ENCODE measurements at places on chromosomes 12 and 14.

DNA sequence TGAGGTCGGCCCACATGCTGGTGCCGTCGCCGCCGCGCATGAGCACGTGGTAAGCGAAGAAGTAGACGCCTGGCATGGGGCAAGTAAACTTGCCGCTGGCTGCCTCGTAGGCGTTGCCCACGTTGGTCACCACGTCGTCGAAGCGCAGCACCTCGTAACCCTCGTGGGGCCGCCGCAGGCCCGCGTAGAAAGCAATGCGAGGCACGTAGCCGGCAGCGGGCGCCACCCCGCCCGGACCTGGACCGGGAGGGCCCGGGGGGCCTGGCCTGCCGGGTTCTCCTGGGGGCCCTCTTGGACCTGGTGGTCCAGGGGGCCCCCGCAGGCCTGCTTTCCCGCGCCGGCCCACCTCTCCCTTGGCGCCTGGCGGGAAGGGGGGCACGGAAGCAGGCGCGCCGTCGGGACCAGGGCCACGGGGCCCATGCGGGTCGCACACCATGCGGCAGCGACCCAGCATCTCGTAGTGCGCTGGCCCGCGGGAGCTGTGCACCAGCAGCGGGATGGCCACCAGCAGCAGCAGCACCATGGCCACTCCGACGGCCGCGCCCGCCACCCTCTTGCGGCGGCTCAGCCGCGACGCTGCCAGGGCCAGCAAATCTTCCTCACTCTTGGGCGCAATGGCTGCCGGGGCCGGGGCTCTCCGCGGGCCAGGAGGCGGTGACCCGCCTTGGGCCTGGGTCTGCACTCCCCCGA, 888 bp downstream of the C1QL4 start:
- no peak for DNase-seq

DNA sequence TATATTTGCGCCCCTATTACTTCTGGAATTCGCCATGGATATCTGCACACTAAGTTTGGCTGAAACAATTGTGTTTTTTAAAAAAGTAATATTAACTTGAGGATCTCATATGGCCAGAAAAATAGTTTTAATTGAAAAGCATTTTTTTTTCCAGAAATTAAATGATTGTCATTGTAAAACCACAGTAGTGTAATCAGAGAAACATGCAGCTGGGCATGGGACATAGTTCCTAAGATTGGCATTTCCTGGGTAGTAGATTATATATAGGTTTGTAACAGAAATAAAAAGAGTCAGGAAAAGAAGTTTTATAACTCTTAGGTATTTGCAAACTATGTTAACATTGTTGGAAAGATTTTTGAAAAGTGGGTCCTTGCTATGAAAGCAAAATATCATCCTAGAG, 17.6 kb downstream of the SSPN start:
- DNase-seq: no peak

- no peak for DNase-seq
Measured at GRCh38 chr14:106058342-106058741, 532.0 kb downstream of the TMEM121 start.

DNA sequence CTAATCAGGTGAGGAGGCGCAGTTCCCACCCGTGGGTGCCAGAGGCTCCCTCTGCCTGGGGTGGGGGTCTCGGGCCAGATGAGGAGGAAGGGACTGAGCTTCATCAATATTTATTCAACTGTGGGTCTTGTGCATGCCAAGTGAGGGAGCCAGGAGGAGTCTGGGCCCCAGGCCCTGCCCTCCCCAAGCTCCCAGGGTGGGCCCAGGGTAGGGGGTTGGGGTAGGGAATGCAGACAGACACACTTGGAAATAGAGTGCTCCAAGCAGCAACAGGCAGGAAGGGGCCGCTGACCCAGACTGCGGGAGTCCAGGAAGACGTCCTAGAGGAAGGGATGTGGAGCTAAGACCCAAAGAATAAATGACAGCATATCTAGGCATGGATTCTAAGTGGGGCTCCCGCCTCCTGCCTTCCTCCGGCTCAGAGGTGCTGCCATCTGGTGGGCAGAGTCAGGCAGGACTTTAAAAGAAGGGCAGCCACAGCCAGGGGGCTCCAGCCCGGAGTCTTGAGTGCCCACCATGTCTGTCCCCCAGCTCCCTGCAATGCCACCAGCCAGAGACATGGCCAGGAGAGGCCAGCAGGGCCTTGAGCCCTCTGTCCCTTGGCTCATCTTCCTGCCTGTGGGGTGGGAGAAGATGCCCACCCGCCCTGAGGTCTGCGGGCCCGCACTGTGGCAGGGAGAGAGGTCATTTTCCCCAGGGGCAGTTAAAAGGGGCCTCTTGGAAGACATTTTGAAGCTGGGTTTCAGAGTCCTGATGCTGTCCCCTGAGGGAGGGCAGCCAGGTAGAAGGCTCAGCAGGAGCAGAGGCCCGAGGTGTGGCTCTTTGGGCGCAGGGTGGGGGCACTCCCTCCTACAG, 70.1 kb downstream of the PHETA1 start:
- DNase-seq: peak; percentile 28

- no peak for DNase-seq
Measured at GRCh38 chr12:21764950-21765349, 9.6 kb downstream of the KCNJ8 start.

- DNase-seq: no peak
Measured at GRCh38 chr14:100836941-100837804, 11.3 kb downstream of the MEG3 start.

- DNase-seq: no peak
Measured at GRCh38 chr14:92373336-92373735, 50.4 kb downstream of the SLC24A4 start.

GRCh38 chr14:22084393-22085281, 411.0 kb upstream of the OR4E1 start:
- DNase-seq: no peak

GRCh38 chr12:32887058-32887457, 9.5 kb downstream of the PKP2 start:
- DNase-seq: no peak

GRCh38 chr12:78795934-78796445, 68.6 kb upstream of the SYT1 start:
- DNase-seq: no peak

DNA sequence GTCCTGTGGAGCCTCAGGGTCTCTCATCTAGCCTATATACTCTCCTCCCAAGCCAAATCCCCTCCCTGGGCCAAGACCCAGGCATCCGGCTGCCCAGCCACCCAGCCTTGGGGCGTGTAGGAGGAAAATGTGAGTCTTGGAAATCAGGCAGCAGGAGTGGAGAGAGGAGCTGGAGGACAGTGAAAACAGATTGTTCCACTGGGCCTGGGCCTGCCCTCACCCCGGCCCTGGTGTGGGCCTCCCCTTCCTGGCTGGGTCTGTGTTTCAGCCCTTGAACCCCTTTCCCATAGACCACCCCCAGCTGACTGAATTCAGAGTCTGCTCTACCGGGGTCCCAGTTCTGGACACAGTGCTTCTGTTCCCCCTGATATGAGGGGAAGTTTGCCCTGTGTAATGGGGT, 6.7 kb downstream of the ITGA5 start:
- no peak for DNase-seq

DNA sequence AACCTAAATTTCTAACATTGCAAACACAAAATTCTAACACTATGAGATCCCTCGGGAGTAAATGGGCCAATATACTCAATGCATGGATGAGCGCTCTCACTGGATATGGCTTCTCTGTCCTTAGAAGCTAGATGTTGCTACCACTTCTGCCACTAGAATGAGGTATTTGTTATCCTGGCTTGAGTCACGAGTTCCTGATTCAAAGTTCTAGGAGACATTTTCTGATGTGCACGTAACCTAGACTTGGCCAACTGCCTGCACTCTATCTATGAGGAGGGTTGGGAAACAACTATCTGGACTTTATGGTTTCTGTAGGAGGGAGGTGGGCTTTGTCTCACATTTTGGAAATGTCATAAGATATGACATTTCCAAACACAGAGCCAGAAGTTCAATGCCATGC, 37.6 kb downstream of the FERMT2 start:
- no peak for DNase-seq

DNA sequence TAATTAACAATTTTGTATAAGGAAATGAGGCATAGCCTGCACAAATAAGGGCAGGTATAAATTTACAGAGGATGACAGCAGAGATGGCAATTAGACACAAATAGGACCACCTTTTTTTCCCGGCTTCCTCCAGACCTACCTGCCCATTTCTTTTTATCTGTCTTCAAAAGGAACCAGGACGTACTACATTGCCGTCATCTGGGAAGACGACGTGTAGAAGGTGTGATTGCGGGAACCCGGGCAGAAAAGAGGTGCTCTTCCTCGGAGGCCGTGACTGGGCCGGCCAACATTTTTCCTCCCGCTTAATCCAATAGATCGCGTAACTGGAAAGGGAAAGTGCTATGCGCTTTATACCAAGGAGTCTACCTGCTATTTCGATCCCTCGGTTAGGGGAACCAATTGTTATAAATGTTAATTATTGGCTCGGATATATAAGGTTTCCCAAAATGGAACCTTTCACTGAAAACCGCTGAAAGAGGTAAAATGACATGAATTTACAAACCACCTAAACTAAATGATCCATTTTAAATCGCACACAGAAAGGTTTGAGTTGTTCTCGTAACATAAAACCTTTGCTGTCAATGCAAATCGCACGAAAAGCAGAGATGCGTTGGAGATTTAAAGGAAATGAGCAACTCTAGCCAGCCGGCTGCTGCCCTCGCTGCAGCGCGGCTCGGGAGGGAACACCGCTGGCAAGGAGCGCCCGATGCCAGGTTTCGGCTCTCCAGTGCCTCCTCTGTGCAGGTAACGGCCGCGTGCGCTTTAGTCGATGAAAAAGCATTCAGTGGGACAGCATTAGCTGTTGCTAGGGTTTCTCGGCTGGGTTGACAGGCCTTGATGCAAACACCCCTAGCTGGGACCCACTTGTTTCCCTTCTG, 2.8 kb upstream of the SIX1 start:
- no peak for DNase-seq

- no peak for DNase-seq
Measured at GRCh38 chr14:24938593-24938992, 111.4 kb downstream of the STXBP6 start.

DNA sequence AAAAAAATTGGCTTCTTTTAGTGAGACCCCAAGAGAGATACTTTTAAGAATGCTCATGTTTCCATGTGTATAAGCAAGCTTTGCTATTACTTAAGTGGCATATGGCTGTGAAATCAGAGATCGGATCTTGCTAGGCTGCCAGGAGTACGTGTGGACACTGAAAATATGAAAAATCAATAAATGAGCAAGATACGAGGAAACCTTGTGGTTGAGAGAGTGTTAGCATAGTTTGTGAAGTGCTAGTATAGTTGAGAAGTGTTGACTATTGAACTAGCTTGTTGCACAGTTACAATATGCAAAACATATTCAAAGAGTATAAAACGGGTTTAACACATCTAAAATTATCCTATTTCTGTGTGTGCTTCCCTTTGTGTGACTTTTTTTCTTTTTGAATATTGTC, 230.9 kb upstream of the NOVA1 start:
- DNase-seq: no peak

DNA sequence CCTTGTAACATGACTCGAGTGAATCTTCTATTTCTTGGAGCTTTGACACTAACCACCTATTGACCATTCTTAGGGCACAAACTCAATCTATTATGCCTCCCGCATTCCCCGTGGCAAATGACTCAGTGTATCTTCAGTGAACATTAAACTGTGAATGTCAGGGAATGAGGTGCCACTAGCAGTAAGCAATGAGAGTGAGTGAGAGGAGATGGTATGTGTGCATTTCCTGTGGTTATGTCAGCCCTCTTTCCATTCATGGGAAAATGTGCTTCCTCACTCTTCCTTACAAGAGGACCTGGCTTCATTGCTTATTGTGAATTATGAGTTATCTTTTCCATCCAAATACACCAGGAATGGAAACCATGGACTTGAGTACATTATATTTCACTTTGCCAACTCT, 229.2 kb downstream of the EMP1 start:
- no peak for DNase-seq

GRCh38 chr14:39145266-39145966, 24.7 kb downstream of the TRAPPC6B start:
- DNase-seq: no peak

DNA sequence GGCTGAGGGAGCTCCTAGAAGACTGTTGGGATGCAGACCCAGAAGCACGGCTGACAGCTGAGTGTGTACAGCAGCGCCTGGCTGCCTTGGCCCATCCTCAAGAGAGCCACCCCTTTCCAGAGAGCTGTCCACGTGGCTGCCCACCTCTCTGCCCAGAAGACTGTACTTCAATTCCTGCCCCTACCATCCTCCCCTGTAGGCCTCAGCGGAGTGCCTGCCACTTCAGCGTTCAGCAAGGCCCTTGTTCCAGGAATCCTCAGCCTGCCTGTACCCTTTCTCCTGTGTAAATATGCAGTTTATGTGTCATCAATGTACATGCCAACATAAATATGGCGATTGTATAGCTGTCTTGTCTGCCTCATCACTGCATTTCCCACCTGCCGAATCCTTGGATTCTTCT, 7.5 kb downstream of the AMHR2 start:
- no peak for DNase-seq

- DNase-seq: no peak
Measured at GRCh38 chr12:26696613-26697092, 136.3 kb downstream of the ITPR2 start.

GRCh38 chr12:122840580-122841513, 5.6 kb downstream of the HIP1R start:
- DNase-seq: no peak

DNA sequence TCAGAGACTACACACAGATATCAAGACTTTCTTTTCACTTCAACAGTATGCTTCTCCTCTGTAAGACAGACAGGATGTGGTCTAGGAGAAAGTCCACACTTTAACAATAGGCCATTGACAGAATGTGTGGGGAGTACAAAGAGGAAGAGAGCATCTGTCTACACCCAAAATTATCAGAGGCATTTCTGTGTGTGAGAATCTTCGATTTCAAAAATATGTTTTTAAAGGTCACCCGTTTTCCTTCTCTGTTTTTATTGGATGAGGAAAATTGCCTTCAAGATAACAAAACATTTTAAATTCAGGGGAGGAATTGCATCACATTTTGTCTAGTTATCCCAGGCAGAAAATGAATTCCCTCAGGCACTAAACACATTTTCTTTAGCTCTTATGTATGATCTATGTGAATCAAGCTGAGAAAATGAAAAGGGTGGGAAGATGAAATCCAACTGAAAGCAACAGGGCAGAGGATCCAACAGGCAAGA, 16.4 kb downstream of the NAV3 start:
- DNase-seq: no peak

DNA sequence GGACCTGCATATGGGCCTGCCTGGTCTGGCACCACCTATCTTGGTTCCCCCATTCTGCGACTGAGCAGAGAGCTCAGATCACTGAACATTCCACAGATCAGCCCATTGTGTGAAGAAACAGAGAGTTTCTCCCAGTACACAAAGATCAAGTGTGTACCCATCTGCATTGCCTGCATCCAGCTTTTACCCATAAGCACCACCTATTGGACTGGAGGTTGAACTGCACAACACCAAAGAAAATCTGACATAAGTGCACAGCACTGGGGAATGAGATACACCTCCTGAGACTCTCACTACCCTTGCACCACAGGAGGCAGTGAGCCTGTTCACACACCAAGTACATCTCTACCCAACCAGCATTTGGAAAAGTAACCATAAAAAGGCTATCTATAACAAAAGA, 362.6 kb upstream of the CLEC14A start:
- no peak for DNase-seq

- DNase-seq: no peak
Measured at GRCh38 chr12:34289431-34290380, 267.4 kb downstream of the ALG10 start.

Data from T follicular helper cell (primary cell).